ENCODE measurements at places on chromosomes 3 and 15. TPM values are rescaled to one million over a fixed set of nuclear protein-coding genes. Genes with fewer than 3 reads are reported as not detected.

Gene NDN
- total RNA-seq: 30.6 TPM

DNA sequence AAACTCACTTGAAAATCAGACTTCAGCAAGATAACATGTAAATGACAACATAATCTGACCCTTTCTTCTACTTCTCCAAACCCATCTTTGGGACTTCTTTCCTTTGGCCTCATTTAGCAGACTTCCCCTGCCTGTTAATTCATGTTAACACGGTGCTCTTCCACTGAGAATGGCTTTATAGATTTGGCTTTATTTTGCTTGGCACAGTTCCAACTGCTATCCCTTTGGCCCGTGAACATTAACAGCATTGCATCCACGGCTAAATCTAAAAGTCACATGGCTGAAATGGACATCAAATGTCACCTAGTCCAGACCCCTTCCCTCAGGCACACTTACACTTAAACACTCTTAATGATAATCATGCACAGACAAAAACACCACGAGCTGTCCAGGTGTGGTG lies 3.8 kb downstream of the ZMAT3 start:
- DNase-seq: no peak
- H3K4me3 ChIP-seq: no peak overlapping the region
- H3K36me3 ChIP-seq: no peaks in the 10 kb centered on the region
- no peaks in the 10 kb centered on the region for H3K27me3 ChIP-seq

DNA sequence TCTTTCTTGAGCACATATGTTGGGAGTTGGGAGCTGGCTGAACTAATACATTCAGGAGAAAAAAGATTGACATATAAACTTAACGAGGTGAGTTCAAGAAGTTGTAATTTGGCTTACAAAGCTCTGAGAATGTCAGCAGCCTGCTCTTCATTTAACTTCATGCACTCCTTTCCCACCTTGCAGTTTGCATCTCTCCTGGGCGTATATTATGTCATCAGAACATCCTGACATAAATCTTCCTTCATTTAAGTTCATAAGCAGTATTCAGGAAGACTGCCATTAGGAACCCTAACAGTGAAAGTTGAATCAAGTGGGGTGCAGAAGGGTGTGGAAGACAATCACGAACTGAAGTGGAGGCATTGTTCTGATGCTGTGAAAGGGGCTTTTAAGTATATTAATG lies 288.1 kb downstream of the ARPP21 start:
- DNase-seq: no peak
- no peaks in the 10 kb centered on the region for H3K4me1 ChIP-seq
- H3K27me3 ChIP-seq: no peaks in the 10 kb centered on the region
- no peak overlapping the region for H3K4me3 ChIP-seq
- no peaks in the 10 kb centered on the region for H3K36me3 ChIP-seq

DNA sequence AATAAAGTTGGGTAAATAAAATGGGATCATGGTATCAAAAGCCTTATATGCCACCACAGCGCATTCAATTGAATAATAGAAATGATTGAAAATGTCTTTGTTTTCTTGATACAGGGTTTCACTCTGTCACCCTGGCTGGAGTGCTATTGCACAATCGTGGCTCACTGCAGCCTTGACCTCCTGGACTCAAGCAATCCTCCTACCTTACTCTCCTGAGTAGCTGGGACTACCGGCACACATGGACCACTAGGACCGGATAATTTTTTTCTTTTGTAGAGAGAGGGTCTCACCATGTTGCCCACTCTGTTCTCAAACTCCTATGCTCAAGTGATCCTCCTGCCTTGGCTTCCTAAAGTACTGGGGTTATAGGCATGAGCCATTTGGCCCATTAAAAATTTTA lies 33.8 kb upstream of the BBX start:
- H3K27me3 ChIP-seq: no peaks in the 10 kb centered on the region
- H3K27ac ChIP-seq: no peak overlapping the region
- no peaks in the 10 kb centered on the region for H3K36me3 ChIP-seq
- H3K4me1 ChIP-seq: no peaks in the 10 kb centered on the region

GRCh38 chr15:77865701-77866100 lies 211.8 kb downstream of the TBC1D2B start:
- H3K27ac ChIP-seq: no peak overlapping the region
- H3K36me3 ChIP-seq: no peaks in the 10 kb centered on the region
- no peaks in the 10 kb centered on the region for H3K4me1 ChIP-seq

Gene CFAP100
- total RNA-seq: not detected

Gene PTH1R
- total RNA-seq: 5.6 TPM

DNA sequence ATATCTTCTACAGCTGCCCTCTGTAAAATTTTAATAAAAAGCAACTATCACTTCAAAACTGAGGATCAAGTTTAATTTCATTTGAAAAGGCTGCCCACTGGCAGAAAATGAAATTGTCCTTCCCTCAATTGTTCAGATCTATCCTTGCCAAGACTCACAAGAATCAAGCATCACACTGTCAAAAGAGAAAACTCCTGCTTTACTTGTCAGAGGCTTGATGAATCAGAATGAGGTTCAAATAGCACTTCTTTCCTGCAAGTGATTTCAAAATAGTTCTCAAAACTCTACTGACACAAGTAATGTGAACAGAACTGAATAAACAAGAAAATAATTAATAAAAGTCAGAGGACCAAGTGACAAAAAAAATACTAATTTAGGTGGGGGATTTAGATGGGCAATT lies 70.6 kb downstream of the GOLIM4 start:
- no peak overlapping the region for H3K27ac ChIP-seq
- no peak overlapping the region for H3K4me3 ChIP-seq
- H3K27me3 ChIP-seq: no peaks in the 10 kb centered on the region
- H3K36me3 ChIP-seq: peaks cover 23% of the 10 kb centered on the region

Gene FAM107A
- 63.6 TPM for total RNA-seq

DNA sequence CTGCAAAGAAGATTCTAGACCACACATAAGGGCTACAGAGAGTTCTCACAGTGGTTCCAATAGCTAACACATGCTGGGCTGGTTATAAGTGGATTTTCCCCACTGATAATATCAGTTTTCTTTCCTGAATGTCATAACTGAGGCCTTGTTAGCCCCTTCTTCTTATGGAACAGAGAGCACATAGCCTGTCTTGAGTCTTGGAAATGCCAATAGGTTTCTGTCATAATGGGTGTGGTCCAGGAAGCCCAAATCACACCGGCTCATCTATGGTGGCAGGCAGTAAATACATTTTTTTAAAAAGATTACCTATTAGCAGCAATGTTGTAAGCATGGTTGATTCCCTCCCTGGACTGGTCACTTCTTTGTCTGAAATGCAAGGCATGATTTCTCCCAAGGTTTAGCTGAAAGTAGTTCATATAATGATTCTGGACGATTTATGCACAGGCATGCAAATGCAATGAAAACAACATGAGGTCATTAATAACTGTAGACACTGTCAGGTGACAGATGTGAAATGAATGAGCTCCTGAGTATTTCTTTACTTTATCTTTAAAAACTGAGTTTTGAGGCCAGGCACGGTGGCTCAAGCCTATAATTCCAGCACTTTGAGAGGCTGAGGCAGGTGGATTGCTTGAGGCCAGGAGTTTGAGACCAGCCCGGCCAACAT lies 67.2 kb upstream of the ATP2C1 start:
- H3K27ac ChIP-seq: no peak overlapping the region
- no peak for DNase-seq
- H3K4me3 ChIP-seq: no peak overlapping the region

DNA sequence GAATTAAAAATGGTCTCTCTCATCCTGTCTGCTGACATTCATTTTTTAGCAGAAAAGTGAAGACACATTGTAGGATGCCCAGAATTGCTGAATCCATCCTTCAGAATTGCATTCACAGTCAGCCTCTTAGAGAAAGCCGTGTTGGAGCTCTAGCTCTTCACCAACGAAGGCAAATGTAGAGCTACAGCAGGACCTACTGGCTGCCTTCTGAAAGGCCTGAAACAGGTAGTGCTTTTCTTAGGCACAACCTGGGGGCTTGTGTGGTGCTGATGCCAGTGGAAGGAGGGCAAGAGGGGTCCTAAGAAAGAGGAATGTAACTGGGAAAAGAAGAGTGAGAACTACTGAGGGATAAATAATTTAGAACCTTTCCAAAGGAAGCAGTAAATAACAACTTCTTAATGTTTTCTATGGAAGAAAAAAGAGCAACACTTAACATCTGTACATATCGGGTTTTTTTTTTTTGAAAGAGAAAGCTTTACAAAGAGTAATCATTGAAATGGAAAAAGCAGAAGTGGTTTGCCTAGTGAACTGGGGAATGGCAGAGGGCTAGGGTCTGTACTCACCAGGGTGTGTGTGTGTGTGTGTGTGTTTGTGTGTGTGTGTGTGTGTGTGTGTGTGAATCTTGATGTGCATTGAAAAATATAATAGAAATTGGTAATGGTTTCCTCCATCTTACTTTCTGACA lies 297.8 kb downstream of the SATB1 start:
- no peak overlapping the region for H3K27ac ChIP-seq
- no peaks in the 10 kb centered on the region for H3K27me3 ChIP-seq
- no peak overlapping the region for H3K4me3 ChIP-seq
- H3K4me1 ChIP-seq: no peaks in the 10 kb centered on the region
- no peak for DNase-seq

- no peak for DNase-seq
- H3K27me3 ChIP-seq: no peaks in the 10 kb centered on the region
- H3K27ac ChIP-seq: no peak overlapping the region
- no peak overlapping the region for H3K4me3 ChIP-seq
Measured at GRCh38 chr3:105490045-105490444, 123.3 kb downstream of the ALCAM start.

Gene GRM2
- 0.49 TPM for total RNA-seq

Gene PPM1L
- 25.3 TPM for total RNA-seq

GRCh38 chr15:71468715-71469114 lies 341.6 kb upstream of the NR2E3 start:
- no peaks in the 10 kb centered on the region for H3K36me3 ChIP-seq
- H3K27ac ChIP-seq: no peak overlapping the region
- H3K4me1 ChIP-seq: peaks cover 7% of the 10 kb centered on the region
- no peak overlapping the region for H3K4me3 ChIP-seq
- no peak for DNase-seq

Gene CLDN16
- total RNA-seq: not detected

Gene CX3CR1
- total RNA-seq: 0.54 TPM

DNA sequence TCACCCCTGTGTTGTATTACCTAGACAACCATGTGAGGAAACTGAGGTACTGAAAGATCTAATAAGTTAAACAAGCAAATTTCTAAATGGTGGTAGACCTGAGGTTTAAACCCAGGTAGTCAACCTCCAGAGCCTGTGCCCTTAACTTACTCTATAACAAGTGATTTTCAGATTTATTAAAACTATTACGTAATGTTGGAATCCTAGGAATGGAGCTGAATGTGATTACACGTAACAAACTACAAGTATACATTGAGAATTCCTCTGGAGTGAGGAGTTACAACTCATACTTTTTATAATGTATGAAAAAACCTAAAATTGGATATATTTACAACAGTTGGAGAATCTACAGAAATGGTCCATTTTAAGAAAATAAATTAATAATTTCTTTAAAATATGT lies 18.0 kb downstream of the FAM98B start:
- H3K4me3 ChIP-seq: no peak overlapping the region
- H3K4me1 ChIP-seq: no peaks in the 10 kb centered on the region
- DNase-seq: no peak
- no peaks in the 10 kb centered on the region for H3K27me3 ChIP-seq

Gene KCNH8
- total RNA-seq: 0.07 TPM

GRCh38 chr3:37753428-37753827 lies 108.3 kb upstream of the CTDSPL start:
- H3K4me3 ChIP-seq: no peak overlapping the region
- H3K27me3 ChIP-seq: no peaks in the 10 kb centered on the region
- no peak for DNase-seq
- H3K36me3 ChIP-seq: peaks cover 26% of the 10 kb centered on the region
- H3K4me1 ChIP-seq: no peaks in the 10 kb centered on the region

DNA sequence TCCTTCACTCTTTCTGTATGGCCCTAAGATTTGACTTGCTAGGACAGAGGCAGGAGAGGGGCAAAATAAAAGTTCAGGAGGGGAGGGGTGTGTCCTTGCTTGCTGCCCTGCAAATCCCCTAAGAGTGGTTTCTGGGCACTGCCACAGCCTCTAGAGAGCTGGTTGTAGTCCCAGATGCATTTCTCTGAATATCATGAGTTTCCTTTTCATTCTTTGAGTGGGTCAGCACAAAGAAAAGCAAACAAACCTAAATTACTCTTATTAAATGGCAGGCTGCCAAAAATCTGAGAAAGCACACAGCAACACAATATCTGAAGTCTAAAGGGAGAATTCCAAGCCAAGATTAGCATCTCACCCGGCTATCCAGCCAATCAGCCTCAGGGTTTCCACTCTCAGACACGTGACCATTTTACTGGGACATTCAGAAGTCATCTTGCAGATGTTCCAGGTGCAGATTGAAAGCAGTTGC lies 919.3 kb downstream of the TUSC7 start:
- DNase-seq: no peak
- peaks cover 16% of the 10 kb centered on the region for H3K4me1 ChIP-seq
- no peaks in the 10 kb centered on the region for H3K27me3 ChIP-seq
- H3K4me3 ChIP-seq: no peak overlapping the region

- H3K36me3 ChIP-seq: no peaks in the 10 kb centered on the region
- H3K27me3 ChIP-seq: no peaks in the 10 kb centered on the region
- no peak for DNase-seq
- no peaks in the 10 kb centered on the region for H3K4me1 ChIP-seq
Measured at GRCh38 chr3:117537949-117538348, 828.4 kb downstream of the TUSC7 start.

GRCh38 chr3:173225351-173225750 lies 84.3 kb upstream of the SPATA16 start:
- DNase-seq: no peak
- no peak overlapping the region for H3K4me3 ChIP-seq
- H3K27ac ChIP-seq: no peak overlapping the region
- H3K36me3 ChIP-seq: no peaks in the 10 kb centered on the region

GRCh38 chr3:124676236-124676635 lies 54.0 kb upstream of the UMPS start:
- H3K4me3 ChIP-seq: no peak overlapping the region

Gene NR1I2
- not detected for total RNA-seq

Gene COL6A5
- total RNA-seq: not detected

- no peak overlapping the region for H3K27ac ChIP-seq
- H3K4me3 ChIP-seq: no peak overlapping the region
- peaks cover 25% of the 10 kb centered on the region for H3K4me1 ChIP-seq
Measured at GRCh38 chr3:119300991-119301391, 6.8 kb downstream of the ARHGAP31 start.

GRCh38 chr3:138230525-138230924 lies 43.4 kb downstream of the ARMC8 start:
- no peaks in the 10 kb centered on the region for H3K27me3 ChIP-seq
- no peak for DNase-seq
- H3K4me1 ChIP-seq: no peaks in the 10 kb centered on the region
- H3K36me3 ChIP-seq: peaks cover 20% of the 10 kb centered on the region
- H3K27ac ChIP-seq: no peak overlapping the region

Gene ARGFX
- total RNA-seq: not detected

Gene CHDH
- total RNA-seq: 0.68 TPM

- H3K4me1 ChIP-seq: no peaks in the 10 kb centered on the region
- H3K27ac ChIP-seq: no peak overlapping the region
- DNase-seq: no peak
- H3K36me3 ChIP-seq: no peaks in the 10 kb centered on the region
- no peak overlapping the region for H3K4me3 ChIP-seq
- no peaks in the 10 kb centered on the region for H3K27me3 ChIP-seq
Measured at GRCh38 chr3:66256806-66257205, 36.0 kb downstream of the SLC25A26 start.

Gene IMPG2
- total RNA-seq: 0.81 TPM

GRCh38 chr15:61169275-61169903 lies 59.7 kb downstream of the RORA start:
- H3K27me3 ChIP-seq: no peaks in the 10 kb centered on the region
- no peaks in the 10 kb centered on the region for H3K36me3 ChIP-seq
- no peak overlapping the region for H3K27ac ChIP-seq

- no peak for DNase-seq
- H3K4me3 ChIP-seq: no peak overlapping the region
Measured at GRCh38 chr3:186742618-186743380, 25.6 kb downstream of the KNG1 start.
